Fibroblast of mammary gland (primary cell): ENCODE measurements at places on chromosomes 13 and 19.

DNA sequence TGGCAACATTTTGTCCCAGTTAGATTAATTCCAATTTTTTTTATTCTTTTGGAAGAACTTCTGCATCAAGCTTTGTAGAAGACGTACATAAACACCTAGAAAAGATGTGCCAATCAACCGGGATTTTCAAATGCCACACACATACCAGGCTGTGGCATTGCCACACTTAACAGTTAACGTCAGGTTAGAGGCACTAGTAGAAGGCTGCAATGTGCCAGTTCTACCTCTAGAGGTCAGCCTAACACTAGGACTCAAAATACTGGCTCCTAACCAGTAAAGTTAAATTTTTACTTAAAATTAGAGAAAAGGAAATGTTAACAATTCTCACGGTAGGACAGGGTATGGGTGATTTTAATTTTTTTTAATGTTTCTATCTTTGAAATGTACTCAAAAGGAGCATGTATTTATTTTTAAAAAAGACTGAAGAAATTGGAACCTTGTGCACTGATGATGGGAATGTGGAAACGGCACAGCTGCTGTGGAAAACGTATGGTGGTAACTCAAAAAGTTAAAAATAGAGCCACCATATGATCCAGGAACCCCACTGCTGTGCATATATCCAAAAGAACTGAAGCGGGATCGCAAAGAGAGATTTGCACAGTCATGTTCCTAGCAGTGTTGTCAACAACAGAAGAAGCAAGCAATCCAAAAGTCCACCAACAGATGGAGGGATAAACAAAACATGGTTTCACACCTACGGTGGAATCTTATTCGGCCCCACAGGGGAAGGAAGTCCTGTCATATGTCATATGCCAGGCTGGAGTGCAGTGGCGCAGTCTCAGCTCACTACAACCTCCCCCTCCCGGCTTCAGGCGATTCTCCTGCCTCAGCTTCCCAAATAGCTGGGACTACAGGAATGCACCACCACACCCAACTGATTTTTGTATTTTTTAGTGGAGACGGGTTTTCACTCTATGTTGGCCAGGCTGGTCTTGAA, 30.3 kb downstream of the CRYL1 start:
- peak; percentile 77 for DNase-seq

GRCh38 chr13:100423375-100423774, 165.2 kb downstream of the GGACT start:
- DNase-seq: peak; percentile 46

- no peak for DNase-seq
Measured at GRCh38 chr13:97174638-97175037, 47.5 kb upstream of the MBNL2 start.

- DNase-seq: no peak
Measured at GRCh38 chr13:51594432-51594831, 10.2 kb downstream of the WDFY2 start.

DNA sequence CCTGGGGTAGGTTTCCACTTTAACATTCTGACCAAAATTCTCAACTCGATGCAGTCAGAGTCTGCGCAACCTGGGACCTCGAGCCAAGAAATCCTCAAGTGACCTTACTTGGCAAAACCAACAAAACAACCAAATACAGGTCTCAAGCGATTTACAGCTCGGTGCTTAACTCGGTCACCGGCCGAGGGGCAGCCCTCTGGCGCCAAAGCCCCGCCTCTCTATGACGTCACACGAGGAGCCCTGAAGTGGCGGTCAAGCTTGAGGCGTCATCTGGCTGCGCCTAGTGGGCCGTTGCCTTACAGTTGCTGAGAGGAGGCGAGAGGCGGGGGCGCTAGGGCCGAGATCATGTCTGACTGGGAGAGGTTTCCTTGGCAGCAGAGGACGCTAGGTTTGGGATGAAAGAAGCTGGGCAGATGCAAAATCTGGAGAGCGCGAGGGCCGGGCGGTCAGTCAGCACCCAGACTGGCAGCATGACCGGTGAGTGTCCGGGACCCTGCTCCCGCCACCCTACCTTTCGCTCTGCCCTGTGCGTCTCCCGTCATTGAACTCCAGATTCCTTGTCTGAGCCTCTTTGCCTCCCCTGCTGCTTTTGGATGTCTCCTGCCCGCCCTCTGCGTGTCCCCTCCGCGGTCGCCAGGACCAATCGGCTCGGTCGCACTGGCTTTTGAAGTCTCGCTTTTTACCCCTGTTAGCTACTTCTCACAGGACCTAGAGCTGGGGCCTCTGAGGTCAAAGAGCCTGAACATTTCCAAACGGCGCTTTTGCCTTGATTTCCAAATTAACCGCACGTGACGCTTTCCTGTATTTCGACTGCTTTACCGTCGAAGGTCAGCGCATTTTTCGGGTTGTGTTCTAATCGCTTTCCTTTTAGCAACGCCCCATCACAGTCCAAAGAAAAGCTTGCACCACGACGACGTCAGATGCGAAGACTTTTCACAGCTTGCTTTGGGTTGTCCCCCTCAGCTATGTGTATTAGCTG, at the start of gene CDADC1:
Gene CDADC1, plus strand, starts transcription at position 283 of the 979 bp plus-strand sequence. Its CDS starts 113 bp downstream, at position 396.
- DNase-seq: peak; percentile 95

DNA sequence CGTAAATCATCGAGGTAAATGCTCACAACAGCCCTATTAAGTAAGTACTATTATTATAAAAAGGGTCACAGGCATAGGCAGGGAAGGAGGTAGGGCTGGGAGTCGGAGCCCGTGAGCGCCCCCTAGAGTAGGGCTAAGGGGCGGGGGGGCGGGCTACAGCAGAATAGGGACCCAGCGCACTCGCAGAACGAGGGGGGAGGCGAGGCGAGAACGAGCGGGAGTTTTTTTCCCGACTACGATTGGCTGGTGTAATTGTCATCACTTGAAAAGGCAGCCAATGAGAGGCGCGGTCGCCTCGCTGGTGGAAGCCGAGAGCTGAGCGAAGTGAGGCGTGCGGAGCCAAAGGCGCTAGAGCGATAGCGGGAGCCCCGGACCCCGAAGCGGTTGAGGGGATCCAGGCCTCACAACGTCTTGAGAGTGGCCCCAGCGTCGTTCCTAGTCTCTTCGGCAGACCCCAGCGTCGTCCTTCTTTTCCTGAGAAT, 24.2 kb downstream of the KEAP1 start:
- peak; percentile 89 for DNase-seq

GRCh38 chr13:75145927-75146326, 336.0 kb downstream of the TBC1D4 start:
- peak; percentile 82 for DNase-seq

GRCh38 chr13:85313761-85314503, 485.3 kb downstream of the SLITRK6 start:
- peak; percentile 11 for DNase-seq

- DNase-seq: no peak
Measured at GRCh38 chr19:17060802-17061201, 14.4 kb downstream of the HAUS8 start.

- DNase-seq: peak; percentile 47
Measured at GRCh38 chr13:34174671-34175145, 356.8 kb downstream of the RFC3 start.

DNA sequence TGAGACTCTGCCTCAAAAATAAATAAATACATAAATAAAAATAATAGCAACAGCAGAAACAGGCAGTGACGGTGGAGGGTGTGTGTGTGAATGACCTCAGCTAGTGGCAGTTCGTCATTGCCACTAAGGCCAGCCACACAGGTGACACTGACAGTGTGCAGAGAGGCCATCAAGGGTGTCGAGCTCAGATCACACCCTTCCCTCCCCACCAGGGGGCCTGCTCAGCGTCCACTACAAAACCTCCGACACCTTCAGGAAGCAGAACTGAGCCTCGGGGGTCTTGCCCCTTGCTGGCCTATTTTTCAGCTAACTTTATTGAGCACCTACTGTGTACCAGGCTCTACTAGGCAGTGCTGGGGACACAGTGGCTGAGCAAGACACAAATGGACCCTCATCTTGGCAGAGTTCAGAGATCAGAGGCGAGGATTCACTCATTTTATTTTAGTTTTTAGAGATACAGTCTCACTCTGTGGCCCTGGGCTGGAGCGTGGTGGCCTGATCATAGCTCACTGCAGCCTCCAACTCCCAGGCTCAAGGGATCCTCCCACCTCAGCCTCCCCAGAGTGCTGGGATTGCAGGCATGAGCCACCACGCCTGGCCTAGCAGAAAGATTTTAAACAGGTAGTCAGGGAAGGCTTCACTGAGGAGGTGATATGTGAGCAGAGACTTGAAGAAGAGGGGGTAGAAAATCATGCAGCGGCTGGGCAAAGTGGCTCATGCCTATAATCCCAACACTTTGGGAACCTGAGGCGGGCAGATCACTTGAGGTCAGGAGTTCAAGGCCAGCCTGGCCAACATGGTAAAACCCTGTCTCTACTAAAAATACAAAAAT, 30.3 kb upstream of the SEMA6B start:
- DNase-seq: no peak

GRCh38 chr19:35780717-35781116, 5.4 kb downstream of the ARHGAP33 start:
- no peak for DNase-seq

DNA sequence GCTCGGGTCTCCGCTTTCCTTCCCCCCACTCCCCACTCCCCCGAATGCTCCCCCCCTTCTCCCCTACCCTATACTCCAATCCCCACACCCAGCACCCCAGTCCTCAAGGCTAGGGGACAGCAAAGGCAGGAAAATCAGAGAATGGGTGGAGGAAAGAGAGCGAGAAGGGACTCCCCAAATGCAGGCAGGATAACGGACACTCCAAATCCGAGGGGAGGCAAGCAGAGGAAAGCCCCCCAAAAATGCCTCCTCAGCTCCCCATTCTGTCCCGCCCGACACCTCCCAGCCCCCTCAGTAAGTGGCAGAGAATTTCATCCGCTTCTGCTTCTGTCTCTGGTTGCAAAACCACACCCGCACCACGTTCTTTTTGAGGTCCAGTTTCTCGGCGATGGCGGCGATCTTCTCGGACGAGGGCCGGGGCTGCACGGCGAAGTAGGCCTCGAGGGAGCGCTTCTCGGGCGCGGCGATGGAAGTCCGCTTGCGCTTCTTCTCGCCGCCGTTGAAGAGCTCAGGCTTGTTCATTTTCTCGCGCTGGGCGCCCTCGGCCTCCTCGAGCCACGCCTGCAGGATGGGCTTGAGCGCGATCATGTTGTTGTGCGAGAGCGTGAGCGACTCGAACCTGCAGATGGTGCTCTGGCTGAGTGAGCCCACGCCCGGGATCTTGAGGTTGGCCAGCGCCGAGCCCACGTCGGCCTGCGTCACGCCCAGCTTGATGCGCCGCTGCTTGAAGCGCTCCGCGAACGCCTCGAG, 2.1 kb downstream of the POU4F1 start:
- DNase-seq: peak; percentile 12

GRCh38 chr13:105518086-105518485, 1017.4 kb downstream of the EFNB2 start:
- peak; percentile 1 for DNase-seq

DNA sequence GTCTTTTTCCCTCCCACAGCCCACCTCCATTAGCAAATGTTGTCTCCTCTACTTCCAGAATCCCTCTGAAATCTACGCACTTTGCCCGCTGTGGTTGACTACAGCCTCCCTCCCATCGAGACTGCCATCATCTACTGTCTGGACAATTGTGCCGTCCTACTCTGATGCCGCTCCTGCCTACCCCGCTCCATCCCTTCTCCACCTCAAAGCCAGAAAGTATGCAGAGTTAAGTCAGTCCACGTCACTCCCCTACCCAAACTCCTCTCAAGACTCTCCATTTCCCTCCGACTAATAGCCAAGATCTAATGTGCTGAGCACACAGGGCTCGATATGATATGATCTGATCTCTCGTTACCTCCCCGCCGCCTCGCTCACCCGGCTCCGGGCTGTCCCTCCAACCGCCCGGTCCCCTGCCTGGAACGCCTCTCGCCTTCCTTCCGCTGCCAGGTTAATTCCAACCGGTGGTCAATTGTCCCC, 556 bp downstream of the CACTIN start:
- DNase-seq: no peak

DNA sequence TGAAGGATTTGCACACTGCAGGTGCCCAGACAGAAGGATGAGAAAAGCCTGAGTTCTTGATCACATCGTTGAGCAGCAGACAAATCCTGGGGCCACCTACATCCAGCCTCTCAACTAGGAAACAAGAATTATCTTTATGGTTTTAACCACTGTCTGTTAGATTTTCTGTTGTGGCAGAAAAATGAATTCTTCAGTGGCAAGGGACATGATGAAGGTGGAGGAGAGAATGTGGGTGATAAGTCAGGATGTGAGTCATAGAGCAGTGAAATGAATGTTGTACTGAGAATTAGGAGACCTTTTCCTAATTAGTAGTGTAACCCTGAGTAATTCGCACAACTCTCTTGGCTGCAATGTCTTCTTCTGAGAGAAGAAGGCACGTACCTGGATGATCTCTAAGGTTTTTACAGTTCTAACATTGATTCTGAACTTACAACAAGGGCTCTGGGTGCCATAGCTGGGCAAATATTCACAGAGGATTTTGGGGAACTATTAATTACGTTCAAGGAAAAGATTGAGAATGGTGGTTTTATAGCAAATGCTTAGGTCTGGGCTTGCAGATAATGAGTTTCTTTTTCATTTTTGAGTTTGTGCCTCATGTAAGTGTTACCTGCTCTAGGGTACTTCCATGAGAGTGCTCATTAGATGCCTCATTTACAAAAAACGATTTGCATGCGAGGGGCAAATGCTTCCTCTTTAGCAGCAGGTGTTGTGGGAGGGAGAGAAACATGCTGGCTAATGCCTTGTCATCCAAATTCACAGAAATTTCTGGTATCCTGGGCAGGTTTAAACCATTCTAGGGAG, 111.0 kb upstream of the KL start:
- no peak for DNase-seq

- DNase-seq: peak; percentile 23
Measured at GRCh38 chr13:27712421-27712820, 79.9 kb upstream of the GSX1 start.

DNA sequence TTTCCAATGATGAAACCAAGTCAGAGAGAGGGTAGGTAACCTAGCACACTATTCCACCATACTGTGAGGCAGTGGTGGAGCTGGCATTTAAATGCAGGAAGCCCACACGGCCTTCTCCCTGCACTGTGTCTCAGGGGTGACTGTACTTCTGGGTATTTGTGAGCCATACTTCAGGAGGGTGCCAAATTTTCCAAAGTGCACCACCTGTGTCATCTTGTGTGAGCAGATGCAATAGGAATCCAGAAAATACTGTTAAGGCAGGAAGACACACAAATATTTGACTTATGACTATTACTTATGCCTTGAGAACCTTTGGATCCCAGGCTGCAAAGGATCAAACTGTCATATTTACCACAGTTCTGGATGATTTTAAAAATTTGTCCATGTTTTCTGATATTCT, 17.3 kb downstream of the ZNF229 start:
- DNase-seq: no peak

DNA sequence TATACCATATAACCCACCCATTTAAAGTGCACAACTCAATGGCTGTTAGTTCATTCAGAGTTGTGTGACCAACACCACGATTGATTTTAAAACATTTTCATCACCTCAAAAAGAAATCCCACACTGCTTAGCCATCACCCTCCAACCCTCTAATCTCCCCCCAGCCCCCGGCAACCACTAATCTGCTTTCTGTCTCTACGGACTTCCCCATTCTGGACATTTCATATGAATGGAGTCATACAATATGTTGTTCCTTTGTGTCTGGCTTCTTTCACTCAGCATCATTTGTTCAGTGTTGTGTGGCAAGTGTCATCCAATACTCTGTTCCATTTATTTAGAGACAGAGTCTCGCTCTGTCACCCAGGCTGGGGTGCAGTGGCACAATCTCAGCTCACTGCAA, 4.0 kb upstream of the PNMA8B start:
- DNase-seq: no peak
